Brain (organoid and tissue), 16 donors: ENCODE measurements at places on chromosomes 4 and X.

DNA sequence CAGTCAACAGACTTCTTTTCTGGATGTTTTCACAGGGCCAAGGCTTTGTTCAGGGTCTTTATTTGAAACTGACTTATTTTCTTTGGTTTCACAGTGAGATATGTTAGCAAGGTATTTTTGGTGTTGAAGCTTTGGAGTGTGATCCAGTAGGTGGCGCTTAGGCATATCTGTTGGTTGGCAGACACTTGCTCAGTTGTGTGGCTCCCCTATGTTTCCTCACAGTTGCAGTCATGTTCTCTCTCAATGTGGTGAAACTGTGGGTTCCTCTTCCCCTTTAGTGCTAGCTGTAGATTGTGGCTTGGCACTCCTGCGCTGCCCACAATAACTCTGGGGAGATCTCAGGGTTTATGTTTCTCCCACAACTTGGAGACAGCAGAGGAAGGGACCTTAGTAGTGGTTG lies 460.8 kb downstream of the SLITRK2 start:
- DNase-seq = no peak

- DNase-seq = peak; percentile 4
Measured at GRCh38 chrX:134604701-134605311, 53.5 kb downstream of the PLAC1 start.

- no peak for DNase-seq
Measured at GRCh38 chrX:12955882-12956703, 18.8 kb upstream of the TMSB4X start.

DNA sequence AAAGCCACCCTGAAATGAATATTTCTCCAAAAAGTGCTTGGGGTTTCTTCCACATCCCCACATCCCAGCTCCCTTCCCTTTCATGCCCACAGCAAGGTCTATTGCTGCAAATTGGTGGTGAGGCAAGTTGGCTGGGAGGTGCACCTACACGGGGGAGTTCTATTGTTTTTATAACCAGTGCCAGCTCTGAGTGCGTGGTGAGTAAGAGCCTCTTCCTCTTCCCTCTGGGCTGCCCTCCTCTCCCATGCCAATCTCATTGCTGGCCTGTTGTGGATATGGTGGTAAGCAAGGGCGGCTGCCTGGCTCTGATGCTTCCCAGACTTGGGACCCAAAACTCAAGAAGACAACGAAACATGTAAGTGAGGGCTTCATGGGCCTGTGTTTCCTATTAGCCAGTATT lies 204.3 kb downstream of the SHROOM3 start:
- DNase-seq = no peak

DNA sequence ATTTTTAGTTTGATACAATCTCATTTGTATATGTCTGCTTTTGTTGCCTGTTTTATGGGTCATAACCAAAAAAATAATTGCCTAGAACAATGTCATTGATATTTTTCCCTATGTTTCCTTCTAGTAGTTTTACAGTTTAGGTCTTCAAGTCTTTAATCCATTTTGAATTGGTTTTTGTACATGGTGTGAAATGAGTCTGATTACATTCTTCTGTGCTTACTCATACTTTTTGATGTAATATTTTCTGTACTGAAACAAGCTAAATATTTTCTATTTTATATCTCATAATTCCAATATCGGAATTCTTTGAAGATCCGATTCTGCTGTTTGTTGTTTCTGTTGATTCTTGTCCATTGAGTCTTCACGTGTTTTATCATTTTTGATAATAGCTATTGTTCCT lies 10.6 kb downstream of the TMEM156 start:
- no peak for DNase-seq

DNA sequence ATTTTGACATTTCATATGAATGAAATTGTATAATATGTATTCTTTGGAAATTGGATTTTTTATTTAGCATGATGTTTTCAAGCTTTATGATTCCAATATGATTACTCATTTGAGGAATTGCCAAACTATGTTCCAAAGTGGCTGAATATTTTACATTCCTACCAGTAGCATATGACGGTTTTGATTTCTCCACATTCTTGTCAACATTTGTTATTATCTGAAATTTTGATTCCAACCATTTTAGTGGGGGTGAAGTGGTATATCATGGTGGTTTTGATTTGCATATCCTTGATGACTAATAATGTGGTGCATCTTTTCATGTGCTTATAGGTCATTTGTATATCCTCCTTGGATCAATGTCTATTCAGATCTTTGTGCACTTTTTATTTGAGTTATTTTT lies 2.6 kb upstream of the BEX1 start:
- DNase-seq = no peak

GRCh38 chr4:3471886-3472285 lies 8.8 kb downstream of the DOK7 start:
- DNase-seq = no peak

DNA sequence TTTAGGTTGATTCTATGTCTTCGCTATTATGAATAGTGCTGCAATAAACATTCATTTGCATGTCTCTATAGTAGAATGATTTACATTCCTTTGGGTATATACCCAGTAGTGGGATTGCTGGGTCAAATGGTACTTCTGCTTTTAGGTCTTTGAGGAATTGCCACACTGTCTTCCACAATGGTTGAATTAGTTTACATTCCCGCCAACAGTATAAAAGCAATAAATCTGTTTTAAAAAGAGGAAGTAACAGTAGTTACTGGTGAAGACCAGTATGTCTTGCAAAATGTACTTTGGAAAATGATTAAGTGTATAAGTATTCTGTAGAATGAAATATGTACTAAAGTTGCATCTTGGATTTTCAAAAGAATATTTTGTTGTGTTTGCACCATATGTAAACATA lies 77.3 kb downstream of the SHROOM4 start:
- no peak for DNase-seq

DNA sequence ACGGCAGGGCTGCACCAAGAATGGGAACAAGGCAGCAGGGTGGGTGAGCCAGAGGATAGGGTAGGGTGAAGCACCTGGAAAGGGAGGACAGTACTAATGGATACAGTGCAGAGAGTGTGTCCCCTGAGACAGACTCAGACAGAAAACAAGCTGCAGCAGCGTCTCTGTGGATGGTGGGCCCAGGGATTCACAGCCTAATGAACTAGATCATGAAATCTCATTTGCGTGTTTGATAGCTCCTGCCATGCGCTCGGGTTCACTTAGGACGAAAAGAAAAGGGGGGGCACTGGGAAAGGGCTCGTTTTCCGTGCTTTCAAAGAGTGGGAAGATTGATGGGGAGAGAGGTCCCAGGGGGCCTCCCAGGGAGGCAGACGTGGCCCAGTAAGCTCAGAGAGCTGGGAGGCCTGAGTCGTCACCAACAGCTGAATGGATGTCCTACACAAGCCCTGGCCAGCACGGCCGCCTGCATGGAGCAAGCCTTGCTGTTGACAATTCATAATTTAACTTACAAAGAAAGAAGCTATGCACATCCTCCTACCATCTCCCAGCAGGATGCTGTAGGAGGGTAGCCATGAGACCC lies 446.9 kb downstream of the BCOR start:
- DNase-seq = no peak

DNA sequence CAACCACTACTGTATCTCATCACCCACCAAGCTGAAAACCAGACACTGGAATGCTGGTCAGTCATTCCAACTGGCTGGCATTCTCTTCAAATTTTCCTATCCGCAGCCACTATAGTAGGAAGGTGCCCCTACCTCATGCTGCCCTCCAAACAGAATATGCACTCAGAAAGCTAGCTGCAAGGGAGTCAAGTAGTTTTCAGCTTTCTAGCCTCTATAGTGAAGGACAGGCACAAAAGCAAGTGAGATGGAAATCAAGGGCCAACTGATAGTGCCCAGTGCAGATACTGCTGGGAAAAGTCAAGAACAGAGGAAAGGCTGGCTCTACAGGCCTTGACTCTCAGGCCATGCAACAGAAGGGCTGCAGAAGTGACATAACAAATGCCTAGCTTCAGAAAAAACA lies 47.2 kb downstream of the BCOR start:
- no peak for DNase-seq

GRCh38 chrX:2185341-2186082 lies 315.3 kb downstream of the DHRSX start:
- no peak for DNase-seq

GRCh38 chr4:165378745-165379677 lies at the start of gene CPE:
TSS of gene CPE (plus strand) at chr4:165379008. CDS start at chr4:165379222, 214 bp downstream.
- peak; percentile 94 for DNase-seq
